ENCODE measurements at places on chromosomes 5 and 9.
A peak's percentile ranks its signal among the peaks of the same experiment; 100 is the strongest.

GRCh38 chr9:86721843-86722705, 225.2 kb downstream of the GAS1 start:
- H3K27me3 ChIP-seq, result no peaks in the 10 kb centered on the region
- peaks cover 8% of the 10 kb centered on the region for H3K4me1 ChIP-seq
- no peak overlapping the region for H3K27ac ChIP-seq
- DNase-seq, result no peak
- H3K4me3 ChIP-seq, result no peak overlapping the region

GRCh38 chr5:1503241-1504068, 20.3 kb downstream of the LPCAT1 start:
- no peaks in the 10 kb centered on the region for H3K27me3 ChIP-seq
- peak overlapping the region; percentile 5 for H3K4me3 ChIP-seq
- H3K4me1 ChIP-seq, result peaks cover 96% of the 10 kb centered on the region
- DNase-seq, result peak; percentile 58

DNA sequence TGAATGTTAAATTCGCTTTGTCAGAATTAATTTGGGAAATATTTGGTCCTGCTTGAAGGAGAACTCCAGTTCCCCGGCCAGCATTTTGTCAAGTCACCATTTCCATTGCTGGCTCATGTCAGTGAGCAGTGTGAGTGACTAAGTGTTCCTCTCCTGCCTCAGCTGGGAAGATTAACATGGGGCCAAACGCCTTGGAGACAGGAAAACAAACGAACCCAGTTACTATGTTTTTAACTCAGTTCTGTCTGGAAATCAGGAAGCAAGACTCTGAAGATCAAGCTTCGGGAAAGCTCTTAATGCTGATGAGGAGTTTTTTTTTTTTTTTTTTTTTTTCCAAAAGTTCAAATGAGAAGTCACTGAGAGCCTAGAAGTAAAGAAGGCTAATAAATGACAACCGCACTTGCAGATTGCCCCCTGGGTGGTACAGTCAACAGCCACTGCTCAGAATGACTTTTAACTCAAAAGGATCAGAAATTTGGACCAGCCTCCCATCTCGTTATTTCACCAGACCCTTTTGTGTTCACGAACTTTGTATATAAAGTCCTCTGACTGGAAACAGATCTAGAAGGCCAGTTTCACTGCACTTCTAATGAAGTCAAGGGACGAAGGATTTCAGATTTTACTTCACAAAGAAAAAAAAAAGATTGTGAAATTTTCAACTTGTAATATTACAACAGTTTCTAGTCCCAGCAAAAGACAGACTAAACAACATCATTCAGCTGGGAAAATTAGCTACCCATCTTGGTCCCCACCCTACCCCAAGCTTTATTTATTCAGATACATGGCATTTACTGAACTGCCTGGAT, 121.3 kb downstream of the LHFPL2 start:
- H3K27me3 ChIP-seq, result no peaks in the 10 kb centered on the region
- H3K4me3 ChIP-seq, result no peak overlapping the region
- H3K36me3 ChIP-seq, result no peaks in the 10 kb centered on the region
- H3K27ac ChIP-seq, result no peak overlapping the region
- no peak for DNase-seq
- H3K4me1 ChIP-seq, result no peaks in the 10 kb centered on the region

DNA sequence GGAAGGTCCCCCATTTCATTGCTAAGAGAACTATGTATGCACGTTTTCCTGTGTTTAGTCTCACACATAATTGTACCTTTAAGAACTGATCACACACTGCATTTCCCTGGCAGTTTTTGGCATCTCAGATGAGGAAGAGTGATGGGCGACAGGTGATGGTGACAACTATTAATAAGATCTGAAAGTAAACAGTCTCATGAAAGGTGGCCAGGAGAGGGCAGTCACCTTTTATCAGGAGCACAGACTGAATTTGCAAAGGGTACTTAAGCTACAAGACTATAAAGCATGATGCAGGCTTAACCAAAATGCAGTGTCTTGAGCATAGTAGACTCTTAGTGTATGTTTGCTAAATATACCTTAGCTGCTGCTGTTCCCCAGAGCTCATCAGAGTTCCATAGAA, 91.5 kb downstream of the GHR start:
- H3K4me1 ChIP-seq, result no peaks in the 10 kb centered on the region
- no peak overlapping the region for H3K27ac ChIP-seq
- H3K36me3 ChIP-seq, result no peaks in the 10 kb centered on the region
- no peaks in the 10 kb centered on the region for H3K27me3 ChIP-seq
- no peak overlapping the region for H3K4me3 ChIP-seq

DNA sequence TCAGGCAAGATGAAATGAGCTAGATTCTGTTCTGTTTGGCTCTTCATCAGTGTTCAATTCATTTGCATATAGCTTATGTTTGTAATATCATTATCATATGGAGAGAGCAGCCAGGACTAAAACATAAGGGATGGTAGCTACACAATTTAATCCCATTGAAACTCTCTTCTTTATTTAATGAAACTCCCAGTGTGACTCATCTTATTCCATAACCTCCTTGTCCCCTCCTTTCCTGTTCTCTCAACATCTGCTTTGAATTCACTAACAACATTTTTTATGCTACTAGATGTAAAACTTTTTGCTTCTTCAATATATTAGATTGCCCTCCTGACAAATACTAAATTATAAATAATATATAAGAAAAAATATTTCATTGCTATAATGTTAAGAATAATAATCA, 1823.4 kb downstream of the MAT2B start:
- no peaks in the 10 kb centered on the region for H3K27me3 ChIP-seq
- H3K4me3 ChIP-seq, result no peak overlapping the region
- H3K36me3 ChIP-seq, result no peaks in the 10 kb centered on the region
- DNase-seq, result no peak
- H3K27ac ChIP-seq, result no peak overlapping the region

GRCh38 chr9:18075253-18075952, 398.6 kb upstream of the ADAMTSL1 start:
- H3K27me3 ChIP-seq, result no peaks in the 10 kb centered on the region
- H3K27ac ChIP-seq, result no peak overlapping the region
- H3K4me1 ChIP-seq, result no peaks in the 10 kb centered on the region

DNA sequence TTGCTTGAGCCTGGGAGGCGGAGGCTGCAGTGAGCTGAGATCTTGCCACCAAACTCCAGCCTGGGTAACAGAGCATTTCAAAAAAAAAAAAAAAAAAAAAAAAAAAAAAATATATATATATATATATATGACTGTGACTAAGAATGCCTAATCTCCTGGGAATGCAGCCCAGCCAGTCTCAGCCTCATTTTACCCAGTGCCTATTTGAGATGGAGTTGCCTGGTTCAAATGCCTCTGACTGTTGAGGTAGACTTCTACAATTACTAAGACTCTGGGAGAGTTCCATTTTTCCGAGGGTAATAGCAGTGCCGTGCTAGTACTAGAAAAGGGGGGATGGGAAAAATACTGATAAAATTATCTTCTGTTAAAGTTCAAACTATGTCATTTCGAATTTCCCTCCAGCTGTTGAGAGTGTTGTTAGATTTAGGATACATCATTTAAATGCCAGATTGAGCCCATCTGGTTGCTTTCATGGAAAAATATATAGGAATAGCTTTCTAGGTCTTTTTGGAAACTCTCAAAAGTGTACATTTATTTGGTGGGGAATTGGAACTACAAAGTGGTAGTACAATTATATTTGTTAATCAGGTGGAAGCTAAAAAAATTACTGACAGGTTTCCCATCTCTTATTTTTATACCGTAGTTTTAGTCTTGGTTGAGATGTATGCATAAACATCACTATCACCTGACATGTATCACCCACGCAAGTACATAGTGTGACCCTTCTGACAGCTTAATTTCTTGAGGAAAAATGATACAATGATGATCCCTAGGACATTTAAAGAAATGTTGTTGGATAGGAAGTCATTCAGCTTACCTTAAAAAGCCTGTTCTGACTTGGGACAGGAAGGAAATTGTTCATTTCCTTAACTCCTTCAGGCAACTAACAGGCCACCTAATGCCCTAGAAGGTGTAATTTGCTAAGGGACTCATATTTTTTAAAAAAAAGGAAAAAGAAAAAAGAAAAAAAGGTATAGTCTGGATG, 214.9 kb downstream of the ADAMTSL1 start:
- H3K36me3 ChIP-seq, result no peaks in the 10 kb centered on the region
- no peaks in the 10 kb centered on the region for H3K27me3 ChIP-seq
- H3K4me1 ChIP-seq, result no peaks in the 10 kb centered on the region
- no peak overlapping the region for H3K27ac ChIP-seq
- no peak overlapping the region for H3K4me3 ChIP-seq

GRCh38 chr9:35102465-35102768, 514 bp downstream of the STOML2 start:
- DNase-seq, result no peak
- H3K4me1 ChIP-seq, result peaks cover 19% of the 10 kb centered on the region
- no peaks in the 10 kb centered on the region for H3K27me3 ChIP-seq

- no peak for DNase-seq
- H3K27ac ChIP-seq, result no peak overlapping the region
- peaks cover 7% of the 10 kb centered on the region for H3K27me3 ChIP-seq
- no peak overlapping the region for H3K4me3 ChIP-seq
These were observed 26.4 kb downstream of the FGF18 start for GRCh38 chr5:171445644-171446516.

DNA sequence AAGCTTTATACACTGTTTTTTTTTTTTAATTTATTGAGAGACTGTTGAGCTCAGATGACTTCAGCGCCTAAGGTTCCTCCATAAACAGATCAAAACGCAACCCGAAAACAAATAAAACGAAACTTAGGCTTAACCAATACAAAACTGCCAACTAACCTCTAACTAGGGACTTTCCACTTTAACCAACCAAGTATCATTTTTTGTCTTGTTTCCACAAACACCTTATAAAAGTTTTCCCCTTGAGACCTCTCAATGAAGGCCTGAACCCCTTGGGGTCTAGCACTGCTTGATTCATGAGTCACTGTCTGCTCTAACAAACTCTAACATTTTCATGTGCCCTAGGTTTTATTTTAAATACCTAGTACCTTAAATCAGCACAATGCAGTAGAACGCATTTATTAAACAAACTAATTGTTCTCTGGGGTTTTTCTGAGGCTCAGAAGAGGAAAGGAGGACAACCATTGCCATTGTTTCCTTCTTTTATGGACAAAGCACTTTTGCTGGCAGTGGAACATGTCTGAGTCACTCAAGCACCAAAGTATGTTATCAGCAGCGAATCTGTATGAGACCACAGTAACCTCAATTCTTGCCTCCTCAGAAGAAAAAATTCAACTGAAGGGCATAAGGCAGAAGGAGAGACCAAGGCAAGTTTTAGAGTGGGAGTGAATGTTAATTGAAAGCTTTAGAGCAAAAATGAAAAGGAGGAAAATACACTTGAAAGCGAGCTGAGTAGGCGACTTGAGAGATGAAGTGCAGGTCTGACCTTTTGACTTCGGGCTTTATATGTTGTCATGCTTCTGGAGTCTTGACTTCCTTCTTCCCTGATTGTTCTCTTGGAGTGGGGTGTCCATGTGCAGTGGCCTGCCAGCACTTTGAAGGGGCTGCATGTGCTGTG, 97.7 kb upstream of the HCN1 start:
- H3K4me1 ChIP-seq, result no peaks in the 10 kb centered on the region
- no peak for DNase-seq
- no peaks in the 10 kb centered on the region for H3K27me3 ChIP-seq

GRCh38 chr9:119841016-119841415, 471.8 kb upstream of the BRINP1 start:
- no peaks in the 10 kb centered on the region for H3K36me3 ChIP-seq
- no peaks in the 10 kb centered on the region for H3K27me3 ChIP-seq
- no peak overlapping the region for H3K4me3 ChIP-seq
- DNase-seq, result no peak

DNA sequence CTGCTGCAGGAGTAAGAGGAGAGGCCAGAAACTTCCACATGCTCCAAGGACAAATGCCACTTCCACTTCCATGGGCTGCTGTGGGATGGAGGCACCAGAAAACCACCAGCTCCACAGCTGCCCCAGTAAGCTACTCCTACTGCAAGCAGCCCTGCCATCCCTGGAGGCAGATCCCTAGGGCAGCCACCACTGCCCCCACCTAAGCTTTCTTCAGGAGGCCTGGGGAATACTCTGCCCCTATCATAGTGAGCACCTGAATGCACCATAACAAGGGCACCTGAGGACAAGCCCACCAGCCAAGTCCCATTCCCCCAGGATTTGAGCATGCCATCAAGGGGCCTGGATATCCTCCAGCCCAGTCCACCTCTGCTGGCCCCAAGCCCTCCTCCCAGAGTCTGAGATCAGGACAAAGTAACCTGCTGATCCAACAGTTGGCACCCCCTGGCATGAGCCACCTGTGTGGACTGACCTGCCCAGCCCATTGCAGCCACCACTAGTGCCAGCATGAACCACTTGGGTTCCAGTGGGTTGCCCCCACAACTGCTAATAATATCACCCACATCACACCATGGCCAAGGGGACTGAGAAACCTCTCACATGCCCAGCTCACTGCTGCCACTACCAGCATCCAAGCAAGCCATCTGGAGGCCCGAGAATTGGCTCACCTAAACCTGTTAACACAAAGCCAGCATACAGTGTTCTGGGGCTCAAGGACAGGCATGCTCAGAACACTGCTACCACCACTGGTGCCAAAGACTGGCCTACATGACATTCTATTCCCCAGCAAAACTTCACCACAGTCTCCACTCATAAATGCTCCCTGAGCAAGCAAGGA, 480.1 kb downstream of the CDH12 start:
- no peaks in the 10 kb centered on the region for H3K4me1 ChIP-seq
- DNase-seq, result no peak
- H3K36me3 ChIP-seq, result no peaks in the 10 kb centered on the region
- H3K4me3 ChIP-seq, result no peak overlapping the region
- H3K27ac ChIP-seq, result no peak overlapping the region

DNA sequence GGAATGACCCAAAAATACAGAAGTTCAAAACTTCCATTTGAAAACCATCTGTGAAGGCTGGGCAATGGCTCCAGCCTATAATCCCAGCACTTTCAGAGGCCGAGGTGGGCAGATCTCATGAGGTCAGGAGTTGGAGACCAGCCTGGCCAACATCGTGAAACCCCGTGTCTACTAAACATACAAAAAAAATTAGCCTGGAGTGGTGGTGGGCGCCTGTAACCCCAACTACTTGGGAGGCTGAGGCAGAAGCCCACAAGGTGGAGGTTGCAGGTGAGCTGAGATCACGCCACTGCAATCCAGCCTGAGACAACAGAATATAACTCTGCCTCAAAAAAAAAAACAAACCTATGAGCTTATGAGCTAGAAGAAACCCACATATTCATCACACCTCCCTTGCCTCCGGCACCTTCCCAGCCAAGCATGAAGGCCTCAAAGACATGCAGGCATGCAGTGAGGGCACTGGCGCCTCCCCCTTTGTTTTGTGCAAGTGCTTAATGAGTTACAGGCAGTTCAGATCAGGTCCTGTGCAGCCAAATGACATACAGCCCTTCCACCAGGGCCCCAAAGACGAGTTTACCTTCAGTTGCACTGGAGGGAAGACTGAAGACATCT, 9.9 kb downstream of the HNRNPH1 start:
- no peak for DNase-seq
- H3K36me3 ChIP-seq, result peaks cover 91% of the 10 kb centered on the region
- no peaks in the 10 kb centered on the region for H3K27me3 ChIP-seq
- no peak overlapping the region for H3K4me3 ChIP-seq

GRCh38 chr9:87543251-87543650, 45.6 kb downstream of the DAPK1 start:
- no peak for DNase-seq
- H3K4me1 ChIP-seq, result no peaks in the 10 kb centered on the region
- H3K27ac ChIP-seq, result no peak overlapping the region
- H3K27me3 ChIP-seq, result no peaks in the 10 kb centered on the region
- H3K4me3 ChIP-seq, result no peak overlapping the region
- no peaks in the 10 kb centered on the region for H3K36me3 ChIP-seq

- no peaks in the 10 kb centered on the region for H3K4me1 ChIP-seq
- no peak overlapping the region for H3K4me3 ChIP-seq
- H3K36me3 ChIP-seq, result no peaks in the 10 kb centered on the region
- no peak for DNase-seq
- H3K27me3 ChIP-seq, result peaks cover 2% of the 10 kb centered on the region
- no peak overlapping the region for H3K27ac ChIP-seq
These were observed 349.8 kb upstream of the DAB2 start for GRCh38 chr5:39774605-39775004.

Data from natural killer cell (primary cell).